ENCODE measurements at places on chromosomes 1 and 21.

DNA sequence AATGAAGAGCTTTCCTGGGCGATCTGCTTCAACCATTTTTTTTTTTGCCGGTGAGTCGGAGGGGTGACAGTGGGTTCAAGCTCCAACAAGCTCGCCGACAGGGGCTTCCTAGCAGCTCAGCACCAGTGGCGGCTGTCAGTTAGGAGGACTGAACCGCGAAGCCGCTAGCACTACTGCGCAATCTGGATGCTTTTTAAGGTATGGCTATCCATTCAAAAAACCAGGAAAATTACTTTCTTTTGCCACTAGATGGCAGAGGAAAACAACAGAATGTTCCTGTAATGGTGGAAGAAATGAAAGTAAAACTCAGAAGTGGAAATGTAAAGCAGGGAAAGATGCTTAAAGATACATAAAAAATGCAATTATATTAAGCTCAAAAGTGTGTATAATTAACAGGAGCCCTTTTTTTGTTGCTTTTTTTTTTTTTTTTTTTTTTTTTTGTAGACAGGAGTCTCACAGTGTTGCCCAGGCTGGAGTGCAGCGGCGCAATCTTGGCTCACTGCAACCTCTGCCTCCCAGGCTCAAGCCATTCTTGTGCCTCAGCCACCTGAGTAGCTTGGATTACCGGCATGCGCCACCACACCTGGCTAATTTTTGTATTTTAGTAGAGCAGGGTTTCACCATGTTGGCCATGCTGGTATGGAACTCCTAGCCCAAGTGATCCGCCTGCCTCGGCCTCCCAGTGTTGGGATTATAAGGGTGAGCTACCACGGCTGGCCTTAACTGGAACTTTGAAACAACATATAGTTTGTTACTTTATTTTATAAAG, 8.5 kb downstream of the KYAT3 start:
- no peak for DNase-seq

DNA sequence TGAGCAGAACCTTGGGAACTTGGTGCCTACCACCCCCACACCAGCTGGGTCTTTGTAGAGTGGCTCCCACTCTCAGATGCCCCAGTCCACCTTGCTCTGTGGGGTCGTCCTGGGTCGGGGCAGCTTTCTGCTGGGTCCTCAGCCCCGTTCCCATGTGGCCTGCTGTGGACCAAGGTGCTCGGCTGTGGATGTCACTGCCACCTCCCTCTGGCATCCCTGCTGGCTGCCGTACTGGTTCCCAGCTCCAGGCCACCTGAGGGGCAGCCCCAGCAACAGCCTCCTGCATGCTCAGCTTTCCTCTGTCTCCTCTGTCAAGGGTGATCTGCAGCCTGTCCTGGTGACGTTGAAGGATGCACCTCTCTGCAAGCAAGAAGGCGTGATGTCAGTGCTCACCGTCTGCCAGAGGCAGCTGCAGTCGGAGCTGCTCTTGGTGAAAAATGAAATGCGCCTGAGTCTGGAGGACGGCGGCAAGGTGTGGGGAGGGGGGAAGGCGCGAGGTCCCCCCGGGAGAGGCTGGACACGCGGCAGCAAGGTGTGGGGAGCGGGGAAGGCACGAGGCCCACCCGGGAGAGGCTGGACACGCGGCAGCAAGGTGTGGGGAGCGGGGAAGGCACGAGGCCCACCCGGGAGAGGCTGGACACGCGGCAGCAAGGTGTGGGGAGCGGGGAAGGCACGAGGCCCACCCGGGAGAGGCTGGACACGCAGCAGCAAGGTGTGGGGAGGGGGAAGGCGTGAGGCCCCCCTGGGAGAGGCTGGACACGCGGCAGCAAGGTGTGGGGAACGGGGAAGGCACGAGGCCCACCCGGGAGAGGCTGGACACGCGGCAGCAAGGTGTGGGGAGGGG, 45.9 kb upstream of the DIP2A start:
- no peak for DNase-seq

GRCh38 chr1:162186026-162186374, 116.5 kb downstream of the NOS1AP start:
- no peak for DNase-seq

GRCh38 chr1:39572379-39573096, 4.1 kb downstream of the PABPC4 start:
- no peak for DNase-seq

GRCh38 chr1:46098027-46098712, 34.3 kb downstream of the PIK3R3 start:
- DNase-seq: no peak

DNA sequence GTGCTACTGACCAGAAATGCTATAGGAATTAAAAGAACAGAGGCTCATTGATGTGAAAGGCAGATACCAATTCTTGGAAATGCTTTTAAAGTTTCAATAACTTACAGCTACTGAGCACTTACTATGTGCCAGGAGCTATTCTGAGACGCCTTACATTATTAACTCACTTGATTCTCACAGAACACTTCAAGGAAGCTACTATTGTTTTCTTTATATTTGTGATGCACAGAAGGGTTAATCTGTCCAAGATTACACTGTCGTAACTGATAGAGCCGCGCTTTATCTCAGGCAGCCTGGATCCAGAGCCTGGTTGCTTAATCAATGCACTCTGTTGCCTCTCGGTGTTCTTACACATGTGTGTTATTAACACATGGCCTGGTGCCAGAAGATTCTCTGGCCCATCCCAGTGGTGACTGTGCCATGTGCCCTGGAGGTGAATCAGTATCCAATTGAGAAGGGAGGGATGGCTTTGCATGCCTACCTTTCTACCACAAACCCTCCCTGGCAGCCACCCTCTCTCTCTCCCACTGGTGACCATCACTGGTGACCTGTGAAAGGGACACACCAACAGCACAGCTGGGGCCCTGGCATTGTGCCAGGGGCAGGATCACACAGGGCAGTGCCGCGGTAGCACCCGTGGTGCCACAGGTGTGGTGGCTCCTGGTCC, 8.8 kb downstream of the FMO1 start:
- no peak for DNase-seq

- no peak for DNase-seq
These were observed 1.6 kb downstream of the PALMD start for GRCh38 chr1:99647490-99647889.

- DNase-seq: no peak
These were observed 13.7 kb upstream of the SRP9 start for GRCh38 chr1:225763716-225764548.

DNA sequence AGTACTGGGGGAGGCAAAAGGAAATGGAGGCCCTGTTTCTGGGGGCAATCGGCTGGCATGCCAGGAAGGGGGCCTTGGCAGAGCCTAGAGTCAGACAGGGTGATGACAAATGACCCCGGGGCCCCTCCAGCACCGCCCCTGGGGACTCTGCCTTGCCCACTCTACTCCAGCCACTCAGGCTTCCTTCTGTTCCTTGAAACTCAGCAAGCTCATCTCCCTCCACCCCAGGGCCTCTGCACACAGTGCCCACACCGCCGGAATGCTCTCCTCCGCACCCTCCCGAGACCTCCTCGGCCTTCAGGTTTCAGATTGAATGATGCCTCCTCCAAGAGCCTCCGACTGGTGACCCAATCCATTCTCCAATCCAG, 122.5 kb upstream of the ZBTB40 start:
- no peak for DNase-seq

DNA sequence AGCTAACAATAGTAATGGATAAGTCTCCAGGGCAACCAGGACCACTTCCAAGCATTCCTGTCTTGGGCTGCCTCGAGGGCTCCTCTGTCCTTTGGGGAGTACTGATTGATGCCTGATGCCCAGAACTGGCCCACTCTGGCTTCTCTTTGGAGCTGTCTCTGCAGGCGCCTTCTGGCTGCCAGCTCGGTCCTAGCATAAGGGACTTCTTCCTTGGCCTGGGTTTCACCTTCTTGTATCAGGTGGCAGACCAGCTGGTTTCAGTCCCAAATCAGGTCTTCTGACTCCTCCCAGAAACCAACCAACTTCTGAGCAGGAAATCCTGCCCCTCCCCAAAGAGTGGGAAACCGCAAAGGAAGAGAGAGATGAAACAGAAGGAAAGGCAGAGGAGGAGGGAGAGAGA, 10.6 kb downstream of the G0S2 start:
- peak; percentile 24 for DNase-seq

GRCh38 chr1:66412704-66413103, 121.2 kb upstream of the SGIP1 start:
- no peak for DNase-seq

Data from stimulated activated CD4-positive, alpha-beta T cell treated with anti-CD3 and anti-CD28 coated beads, Interleukin-2, amount 100 ng/mL, for 24 hours (primary cell).